Hematopoietic multipotent progenitor cell treated with erythropoietin and hydrocortisone succinate and interleukin-3 and kit ligand, for 17 days (in vitro differentiated cells): ENCODE measurements at places on chromosomes 11 and 22.

- DNase-seq: no peak
These were observed 679.9 kb downstream of the KCNA4 start for GRCh38 chr11:29336727-29337575.

DNA sequence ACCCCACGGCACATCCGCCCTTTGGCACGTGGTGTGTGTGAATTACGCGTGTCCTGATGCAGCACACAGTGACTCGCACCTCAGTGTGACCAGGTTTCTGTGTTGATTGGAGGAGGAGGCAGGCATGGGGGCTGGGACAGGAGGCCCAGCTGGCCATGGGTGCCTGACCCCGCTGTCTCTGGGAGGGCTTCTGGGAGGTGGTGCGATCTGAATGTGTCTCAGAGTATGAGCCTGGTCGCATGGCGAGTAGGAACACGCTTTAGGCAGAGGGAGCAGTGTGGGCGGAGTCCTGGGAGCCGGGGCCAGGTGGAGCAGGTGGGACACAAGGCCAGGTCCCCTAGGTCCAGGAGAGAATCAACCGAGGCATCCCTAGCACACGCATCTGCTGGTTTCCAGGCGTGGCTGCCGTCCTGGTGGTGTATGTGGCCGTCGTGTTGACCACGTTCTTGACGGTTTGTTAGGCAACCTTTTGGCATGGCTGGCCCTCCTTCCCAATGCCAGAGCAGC, 5.7 kb downstream of the GRAMD4 start:
- no peak for DNase-seq

GRCh38 chr11:37727371-37727770, 1129.3 kb upstream of the RAG2 start:
- DNase-seq: no peak

DNA sequence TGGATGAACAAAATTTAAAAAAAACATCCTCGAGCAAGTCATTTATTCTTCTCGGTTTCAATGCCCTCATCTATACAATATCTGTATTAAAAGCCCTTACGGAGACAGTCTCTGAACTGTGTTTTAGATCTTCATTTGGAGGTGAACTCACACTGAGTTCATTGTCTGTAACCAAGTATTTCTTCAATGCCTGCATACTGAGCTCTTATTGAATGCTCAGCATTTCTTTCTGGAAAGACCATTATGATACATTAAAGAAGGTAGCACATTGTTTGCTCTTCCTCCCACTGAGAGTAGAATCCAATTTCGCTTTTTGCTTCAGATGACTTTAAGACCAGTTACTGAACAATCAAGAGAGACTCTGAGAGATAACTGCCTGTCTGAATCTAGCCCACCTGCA, 1.7 kb upstream of the ANO3 start:
- DNase-seq: no peak

DNA sequence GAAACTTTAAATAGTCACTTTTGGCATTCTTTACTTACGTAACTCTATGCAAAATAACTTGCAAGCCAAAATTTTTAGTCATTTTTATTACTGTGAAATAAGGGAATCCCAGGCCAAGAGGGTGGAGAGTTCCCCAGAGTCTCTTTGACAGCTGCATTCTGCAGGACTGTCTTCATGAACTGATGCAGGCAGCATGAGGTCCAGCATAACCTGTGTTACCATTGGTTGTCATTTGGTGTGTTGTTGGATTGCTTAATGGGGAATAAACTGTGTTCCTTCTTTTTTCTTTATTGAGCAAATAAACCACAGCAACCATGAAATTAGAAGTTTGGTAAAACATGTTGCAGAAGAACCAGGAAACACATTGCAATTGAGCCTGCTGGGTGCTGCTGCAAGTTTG, 24.6 kb downstream of the MMP27 start:
- no peak for DNase-seq

DNA sequence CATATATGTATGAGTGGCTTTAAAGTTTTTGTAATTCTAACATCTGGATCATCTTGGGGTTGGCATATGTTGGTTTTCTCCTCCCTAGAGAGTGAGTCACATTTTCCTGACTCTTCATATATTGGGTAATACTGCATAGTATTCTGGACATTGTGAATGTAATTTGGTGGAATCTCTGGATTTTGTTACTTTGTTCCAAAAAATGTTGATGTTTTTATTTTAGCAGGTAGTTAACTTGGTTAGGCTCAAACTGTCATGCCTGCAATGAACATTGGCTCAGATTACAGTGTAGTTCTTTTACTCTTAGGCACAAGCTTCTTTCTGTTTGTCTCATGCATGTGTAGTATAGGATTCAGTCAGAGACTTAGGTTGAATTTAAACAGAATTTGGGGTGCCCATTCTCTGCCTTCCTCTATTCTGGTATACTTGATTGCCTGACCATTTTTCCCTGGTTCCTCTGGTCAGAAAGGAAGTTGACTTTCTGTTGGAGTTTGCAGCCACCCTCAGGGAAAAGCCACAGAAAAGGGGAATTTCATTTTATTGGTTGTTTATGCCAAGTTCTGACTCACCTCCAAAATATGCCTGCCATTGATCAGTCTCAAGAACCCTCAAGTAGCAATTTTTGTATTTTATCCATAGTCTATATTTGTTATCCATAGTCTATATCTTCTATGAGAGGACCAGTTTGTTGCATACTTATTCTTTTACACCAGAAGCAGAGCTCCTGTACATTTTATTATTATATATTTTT, 151.7 kb downstream of the UVRAG start:
- DNase-seq: no peak

- no peak for DNase-seq
These were observed 26.0 kb upstream of the TCF20 start for GRCh38 chr22:42296381-42296853.

DNA sequence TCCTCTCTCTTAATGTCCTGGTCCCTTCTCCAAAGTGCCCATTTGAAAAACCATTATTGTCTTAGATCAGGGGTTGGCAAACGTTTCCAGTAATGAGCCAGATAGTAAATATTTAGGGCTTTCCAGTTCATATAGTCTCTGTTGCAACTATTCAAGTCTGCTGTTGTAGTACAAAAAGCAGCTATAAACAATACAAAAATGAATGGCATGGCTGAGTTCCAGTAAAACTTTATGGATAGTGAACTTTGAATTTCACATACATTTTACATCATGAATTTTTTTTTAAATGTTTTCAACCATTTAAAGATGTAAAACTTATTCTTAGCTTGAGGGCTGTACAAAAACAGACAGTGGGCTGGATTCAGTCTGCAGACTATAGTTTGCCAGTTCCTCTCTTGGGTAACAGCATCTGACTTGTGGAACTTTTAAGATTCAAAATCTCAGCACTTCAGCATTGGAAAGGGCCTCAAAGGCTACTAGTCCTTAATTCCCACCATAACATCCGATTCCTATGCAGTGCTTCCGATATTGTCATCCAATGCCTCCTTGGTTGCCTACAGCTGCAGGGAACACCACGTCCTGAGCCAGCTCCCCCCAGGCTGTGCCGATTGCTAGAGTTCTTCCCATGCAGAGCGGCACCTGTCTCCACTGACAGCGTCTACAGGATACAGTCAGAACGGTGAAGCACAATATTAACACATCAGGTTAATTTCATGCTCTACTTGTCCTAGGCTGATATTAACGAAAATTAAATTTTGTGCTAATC, 65.6 kb upstream of the E2F8 start:
- no peak for DNase-seq

GRCh38 chr11:2120359-2121100, 18.7 kb downstream of the IGF2 start:
- DNase-seq: no peak

DNA sequence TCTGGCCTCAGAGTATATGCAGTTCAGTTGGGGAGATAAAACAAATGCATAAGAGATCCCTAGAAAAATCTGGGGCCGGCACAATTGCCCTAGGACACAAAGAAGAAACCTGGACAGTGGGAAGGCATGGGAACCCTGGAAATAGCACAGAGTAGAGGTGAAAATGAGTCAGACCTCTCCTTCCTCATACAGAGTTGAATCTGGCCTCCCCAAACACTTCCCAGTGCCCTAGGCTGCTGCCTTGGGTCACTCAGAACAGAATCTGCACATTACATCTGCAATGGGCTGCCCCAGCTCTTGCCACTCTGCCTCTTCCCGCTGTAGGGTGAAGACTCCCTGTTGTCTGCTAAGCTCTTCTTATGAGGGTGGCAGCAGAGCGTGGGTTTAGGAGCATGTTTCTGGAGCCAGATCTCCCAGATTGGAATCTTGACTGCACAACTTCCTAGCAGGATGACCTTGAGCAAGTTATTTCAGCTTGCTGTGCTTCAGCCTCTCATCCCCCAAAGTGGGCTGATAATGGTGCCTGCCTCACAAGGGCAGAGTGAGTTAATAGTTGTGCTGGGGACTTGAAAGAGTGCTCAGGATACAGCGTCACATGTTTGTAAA, 47.1 kb upstream of the NECTIN1 start:
- no peak for DNase-seq

GRCh38 chr11:65353900-65354264, 669 bp upstream of the TIGD3 start:
- DNase-seq: no peak

GRCh38 chr22:41094041-41094593, 1.7 kb downstream of the EP300 start:
- peak; percentile 71 for DNase-seq

- DNase-seq: no peak
These were observed 67.3 kb downstream of the HIPK3 start for GRCh38 chr11:33324302-33324985.

DNA sequence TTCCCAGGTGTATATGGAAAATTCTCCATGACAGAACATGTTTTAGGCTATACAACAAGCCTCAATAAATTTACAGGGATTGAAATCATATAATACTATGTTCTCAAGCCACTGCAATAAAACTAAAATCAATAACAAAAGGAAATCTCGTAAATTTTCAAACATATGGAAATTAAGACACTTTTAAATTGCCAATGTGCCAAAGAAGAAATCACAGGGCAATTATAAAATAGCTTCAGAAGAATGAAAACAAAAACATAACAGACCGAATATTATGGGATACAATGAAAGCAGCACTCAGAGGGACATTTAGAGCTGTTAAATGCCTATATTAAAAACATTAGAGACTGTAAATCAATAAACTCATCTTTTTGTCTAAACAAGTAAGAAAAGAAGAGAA, 555.7 kb upstream of the B3GAT1 start:
- DNase-seq: no peak

DNA sequence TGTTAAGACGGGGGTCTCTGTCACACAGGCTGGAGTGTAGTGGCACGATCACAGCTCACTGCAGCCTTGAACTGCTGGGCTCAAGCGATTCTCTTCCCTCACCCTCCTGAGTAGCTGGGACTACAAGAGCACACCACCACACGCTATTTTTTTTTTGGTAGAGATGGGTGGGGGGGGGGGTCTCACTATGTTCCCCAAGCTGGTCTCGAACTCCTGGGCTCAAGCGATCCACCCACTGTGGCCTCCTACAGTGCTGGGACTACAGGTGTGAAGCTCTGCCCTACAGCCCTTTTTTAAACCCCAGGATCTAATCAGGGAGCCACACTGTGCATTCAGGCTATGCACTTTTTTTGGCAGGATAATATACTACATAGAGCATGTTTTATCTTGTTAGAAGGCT, 1.4 kb upstream of the DHCR7 start:
- no peak for DNase-seq

- no peak for DNase-seq
These were observed 56.9 kb upstream of the EIF3D start for GRCh38 chr22:36585841-36586240.
